ENCODE measurements at places on chromosomes 11 and 22.

DNA sequence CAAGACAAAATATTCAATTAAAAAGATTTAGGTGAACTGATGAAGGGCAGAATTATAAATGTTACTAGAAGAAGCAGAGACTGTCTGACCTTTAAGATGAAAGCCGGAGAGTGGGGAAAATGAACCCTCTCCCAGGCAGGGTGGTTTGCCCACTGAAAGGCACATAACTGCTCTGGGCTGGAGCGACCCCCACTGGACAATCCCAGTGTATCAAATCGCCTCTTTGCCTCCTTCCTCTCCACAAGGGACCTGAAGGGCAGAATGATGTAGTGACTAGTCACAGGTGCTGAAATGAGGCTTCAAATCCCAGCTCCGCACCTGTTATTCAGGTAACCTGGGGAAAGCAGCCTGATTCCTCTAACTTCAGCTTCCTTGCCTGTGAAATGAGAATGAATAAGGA is 69.0 kb downstream of the EFCAB6 start:
- DNase-seq, result no peak

- DNase-seq, result no peak
Measured at GRCh38 chr11:106218106-106218505, 140.6 kb downstream of the AASDHPPT start.

GRCh38 chr22:43561415-43562178 is 149.8 kb downstream of the MPPED1 start:
- DNase-seq, result no peak

DNA sequence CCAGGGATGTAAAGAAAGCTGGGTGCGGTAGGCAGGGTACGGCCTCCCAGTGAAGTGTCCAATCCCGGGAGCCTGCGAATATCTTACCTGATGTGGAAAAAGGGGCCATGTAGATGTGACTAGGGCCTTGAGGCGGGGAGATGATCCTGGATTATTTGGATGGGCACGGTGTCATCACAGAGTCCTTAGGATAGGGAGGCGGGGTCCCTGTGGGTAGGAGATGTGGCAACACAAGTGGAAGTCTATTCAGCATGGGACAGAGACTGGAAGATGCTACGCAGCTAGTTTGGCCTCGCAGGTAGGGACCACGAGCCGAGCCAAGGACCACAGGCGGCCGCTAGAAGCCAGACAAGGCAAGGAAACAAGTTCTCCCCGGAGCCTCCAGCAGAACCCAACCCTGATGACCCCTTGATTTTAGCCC is 46.4 kb upstream of the SHANK2 start:
- DNase-seq, result no peak

- no peak for DNase-seq
Measured at GRCh38 chr11:6992457-6993417, 27.4 kb downstream of the ZNF214 start.

DNA sequence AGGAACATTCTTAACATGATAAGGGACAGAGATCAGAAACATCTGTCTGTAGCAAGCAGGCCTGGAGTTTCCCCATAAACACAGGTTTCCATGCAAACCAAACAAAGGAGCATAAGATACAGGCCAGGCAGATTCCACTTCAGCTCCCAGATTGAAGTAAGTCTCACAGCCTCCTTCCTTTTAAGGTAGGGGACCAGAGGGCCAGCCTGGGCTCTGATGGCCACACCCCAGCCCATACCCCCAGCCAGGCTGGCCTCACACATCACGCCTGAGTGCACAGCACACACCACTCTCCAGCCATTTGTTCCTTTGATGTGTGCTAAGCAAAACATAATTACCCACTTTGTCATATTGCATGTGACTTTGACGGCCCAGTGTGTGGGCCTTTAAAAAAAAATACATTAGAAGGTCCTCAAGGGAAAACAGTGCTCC is 518.7 kb downstream of the NTM start:
- DNase-seq, result peak; percentile 75

- DNase-seq, result no peak
Measured at GRCh38 chr11:102422817-102423712, 29.5 kb downstream of the TMEM123 start.

DNA sequence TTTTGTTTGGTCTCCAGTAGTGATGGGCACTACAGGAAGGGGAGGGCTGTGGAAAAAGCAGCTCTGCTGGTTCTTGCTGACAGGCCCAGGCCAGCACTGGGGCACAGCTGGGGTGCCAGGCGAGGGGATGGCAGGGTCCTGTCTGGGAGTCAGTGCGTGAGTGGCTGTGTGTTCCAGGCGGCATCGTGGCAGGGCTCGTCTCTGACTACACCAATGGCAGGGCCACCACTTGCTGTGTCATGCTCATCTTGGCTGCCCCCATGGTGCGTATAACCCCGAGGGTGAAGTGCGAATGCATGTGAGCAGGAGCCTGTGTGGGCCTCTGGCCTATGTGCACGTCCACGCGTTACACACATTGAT is 20.9 kb downstream of the SLC37A2 start:
- no peak for DNase-seq

DNA sequence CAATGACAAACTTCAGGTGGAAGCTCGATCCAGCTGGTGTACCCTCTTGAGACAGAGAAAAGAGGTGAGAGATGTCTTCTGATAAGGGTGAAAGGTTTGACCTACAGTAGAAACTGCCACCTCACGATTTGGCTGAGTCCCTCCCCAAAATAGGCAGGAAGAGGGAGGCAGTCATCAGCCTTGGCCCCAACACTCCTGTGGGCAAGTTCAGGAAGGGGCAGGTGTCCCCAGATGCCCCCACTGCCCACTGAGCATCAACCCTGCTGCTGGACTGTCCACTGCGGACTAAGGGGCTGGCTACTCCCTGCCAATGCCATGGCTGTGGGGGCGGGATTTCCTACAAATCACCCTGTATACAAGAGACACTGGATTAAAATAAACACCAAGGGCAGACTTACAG is 441.4 kb downstream of the BUD13 start:
- DNase-seq, result no peak

DNA sequence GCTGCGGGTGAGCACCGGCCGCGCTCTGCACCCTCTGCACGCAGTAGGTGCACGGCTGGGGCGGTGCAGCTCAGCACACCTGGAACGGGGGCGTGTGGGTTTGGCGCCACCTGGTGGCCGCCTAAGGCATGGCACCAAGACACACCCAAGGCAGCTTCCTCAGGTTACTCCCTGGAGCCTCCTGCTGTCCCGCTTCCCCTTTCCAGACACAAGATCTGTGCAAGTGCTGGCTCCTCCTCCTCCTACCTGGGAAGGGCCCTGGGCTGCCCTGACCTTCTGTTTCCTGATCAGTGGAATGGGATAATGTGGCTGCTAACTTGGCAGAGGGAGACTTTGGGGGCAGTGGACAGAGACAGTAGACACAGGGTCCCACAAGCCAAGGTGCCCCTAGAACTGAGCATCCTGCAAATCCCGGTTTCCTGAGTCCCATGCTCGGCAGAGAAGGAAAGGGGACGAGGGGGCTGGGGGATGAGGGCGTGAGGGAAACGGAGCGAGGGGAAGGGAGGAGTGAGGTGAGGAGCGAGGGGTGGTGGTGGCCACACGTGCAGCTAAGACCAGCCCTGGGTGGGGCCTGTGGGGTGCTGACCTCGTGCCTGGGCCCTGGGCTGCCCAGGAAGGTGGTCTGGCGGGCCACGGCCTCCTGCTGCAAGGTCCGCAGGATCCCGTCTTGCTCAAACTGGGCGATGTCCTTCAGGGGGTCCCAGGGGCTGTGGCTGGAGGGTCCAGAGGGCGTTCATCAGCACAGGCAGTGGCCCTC is 34.8 kb upstream of the CARS1 start:
- peak; percentile 59 for DNase-seq

GRCh38 chr11:104763930-104764709 is 134.1 kb downstream of the CASP12 start:
- DNase-seq, result no peak

- no peak for DNase-seq
Measured at GRCh38 chr11:72738199-72739141, 13.7 kb downstream of the ARAP1 start.

GRCh38 chr22:49025791-49026493 is 801.7 kb downstream of the BRD1 start:
- DNase-seq, result no peak

DNA sequence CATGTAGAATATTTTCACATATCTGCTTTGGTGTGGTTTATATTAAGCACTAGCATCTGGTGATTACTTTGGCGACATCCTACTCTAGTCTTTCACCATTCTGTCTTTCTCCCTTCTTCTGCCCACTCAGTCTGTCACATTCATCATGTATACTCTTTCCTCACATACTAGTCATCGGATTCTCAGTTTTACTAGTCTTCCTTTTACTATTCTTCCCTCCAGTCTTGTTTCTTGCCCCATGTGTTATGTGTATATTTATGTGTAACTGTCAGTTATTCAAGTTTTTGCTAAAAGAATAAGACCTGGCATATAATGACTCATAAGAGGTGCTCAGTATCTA is 4.6 kb upstream of the DIXDC1 start:
- no peak for DNase-seq

- DNase-seq, result no peak
Measured at GRCh38 chr22:32796865-32797573, 4.5 kb upstream of the TIMP3 start.

DNA sequence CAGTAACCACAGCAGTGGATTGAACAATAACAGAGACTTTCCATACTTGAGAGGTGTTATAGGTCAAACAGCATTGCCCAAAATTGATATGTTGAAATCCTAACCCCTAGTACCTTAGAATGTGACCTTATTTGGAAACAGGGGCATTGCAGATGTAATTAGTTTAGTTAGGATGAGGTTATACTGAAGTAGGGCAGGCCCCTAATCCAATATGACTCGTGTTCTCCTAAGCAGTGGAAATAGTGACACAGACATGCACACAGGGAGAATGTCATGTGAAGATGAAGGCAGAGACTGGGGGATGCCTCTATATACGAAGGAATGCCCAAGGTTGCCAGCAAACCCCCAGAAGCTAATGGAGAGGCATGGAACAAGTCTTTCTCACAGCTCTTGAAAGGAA is 270.5 kb downstream of the TENM4 start:
- no peak for DNase-seq

DNA sequence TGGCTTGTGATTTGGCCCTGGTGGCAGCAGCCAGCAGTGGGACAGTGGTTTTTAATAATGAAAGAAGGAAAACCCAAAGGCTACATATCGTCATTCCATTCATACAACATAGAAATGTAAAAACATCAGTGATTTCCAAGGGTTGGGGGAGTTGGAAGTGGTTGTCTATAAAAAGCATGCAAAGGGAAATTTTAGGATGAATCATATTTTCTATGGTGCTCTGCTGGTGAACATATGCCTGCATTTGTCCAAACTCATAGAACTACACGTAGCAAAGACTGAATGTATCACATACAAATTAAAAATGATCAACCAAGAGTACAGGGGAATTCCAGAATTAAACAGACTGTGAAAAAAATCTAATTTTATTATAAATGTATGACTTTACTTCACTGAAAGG is 11.1 kb downstream of the OR5B3 start:
- no peak for DNase-seq

GRCh38 chr11:78030429-78031325 is 7.6 kb upstream of the KCTD14 start:
- DNase-seq, result peak; percentile 83

- DNase-seq, result no peak
Measured at GRCh38 chr22:23213581-23214334, 33.4 kb downstream of the BCR start.

DNA sequence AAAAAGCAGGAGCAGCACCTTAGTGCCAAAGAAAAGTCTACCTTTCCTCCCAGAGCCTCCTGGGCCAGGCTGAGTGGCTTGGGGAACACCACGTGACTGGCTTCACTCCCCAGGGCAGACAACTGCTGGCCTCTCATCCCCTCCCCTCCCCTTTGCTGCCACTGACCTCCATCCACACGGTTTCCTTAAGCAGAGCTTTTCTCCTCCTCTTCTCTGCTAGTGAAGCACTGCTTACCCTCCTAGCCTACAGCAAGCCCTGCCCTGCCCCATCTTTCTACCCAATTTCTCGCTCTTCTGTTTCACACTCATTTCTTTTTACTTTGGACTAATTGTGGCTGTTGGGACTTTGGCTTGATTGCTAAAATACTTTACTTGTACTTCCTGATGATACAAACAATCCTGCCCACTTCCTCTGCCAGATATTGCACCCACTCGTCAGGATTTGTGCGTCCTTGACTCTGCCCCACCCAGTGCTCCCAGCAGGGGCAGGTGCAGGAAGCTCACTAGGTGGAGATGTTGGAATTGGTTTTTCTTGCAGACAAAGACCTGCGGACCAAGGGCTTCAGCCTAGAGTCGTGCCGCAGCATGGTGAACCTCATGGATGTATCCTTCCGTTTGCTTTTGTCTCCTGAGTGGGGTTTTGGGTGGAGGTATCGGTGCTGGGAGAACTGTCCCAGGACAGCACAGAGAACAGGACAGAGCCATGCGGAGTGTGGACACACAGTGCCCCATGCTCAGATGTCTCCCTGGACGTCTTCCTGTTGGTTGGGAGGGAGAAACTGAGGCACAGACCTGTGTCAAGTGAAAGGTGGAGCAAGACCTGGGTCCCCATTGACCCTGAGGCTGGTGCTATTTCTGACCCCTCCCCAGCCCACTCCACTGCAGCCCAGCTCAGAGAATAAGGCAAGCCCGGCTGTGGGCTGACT is 27.3 kb downstream of the CAPN1 start:
- DNase-seq, result no peak

DNA sequence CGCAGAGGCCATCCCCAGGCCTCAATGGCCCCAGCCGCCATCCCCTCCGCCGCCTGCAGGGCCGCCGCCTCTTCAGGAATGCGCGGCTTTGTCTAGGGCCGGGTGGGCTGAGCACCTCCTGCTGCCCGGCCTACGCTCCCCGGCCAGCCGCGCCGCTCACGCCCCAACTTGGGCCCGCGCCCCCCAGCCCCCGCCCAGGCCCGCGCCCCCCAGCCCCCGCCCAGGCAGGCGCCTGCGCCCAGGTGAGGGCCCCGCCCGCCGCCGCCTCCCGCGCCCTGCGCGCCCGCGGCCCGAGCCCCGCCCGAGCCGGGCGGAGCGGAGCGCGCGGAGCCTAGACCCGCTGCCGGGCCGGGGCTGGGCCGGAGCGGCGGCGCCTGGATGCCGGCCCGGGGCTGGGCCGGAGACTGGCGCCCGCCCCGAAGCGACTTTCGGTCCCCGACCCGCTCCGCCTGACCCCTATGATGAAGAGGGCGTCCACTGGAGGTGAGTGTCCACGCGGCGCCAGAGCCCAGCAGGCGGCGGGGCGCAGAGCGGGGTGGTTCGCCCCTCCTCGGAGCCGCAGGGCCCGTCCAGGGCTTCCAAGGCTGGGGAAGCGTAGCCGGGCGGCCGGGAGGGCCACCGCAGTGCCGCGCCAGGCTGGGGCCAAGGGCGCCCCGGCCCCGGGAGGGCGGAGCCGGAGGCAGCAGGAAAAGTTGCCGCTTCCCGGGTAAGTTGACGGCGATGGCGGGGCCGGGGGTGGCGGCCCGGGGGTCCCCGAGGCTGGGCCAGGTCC is 34.3 kb upstream of the PRODH start:
- DNase-seq, result peak; percentile 33

Measured in NCI-H2227 treated with DMSO at 0.1 percent for 48 hours (cell line).